ENCODE measurements at places on chromosomes 1 and 21.

- no peak for DNase-seq
Observed at GRCh38 chr1:39122056-39122455, 82.4 kb upstream of the MACF1 start.

GRCh38 chr21:15289896-15290841 lies 225.4 kb upstream of the NRIP1 start:
- DNase-seq = no peak

- no peak for DNase-seq
Observed at GRCh38 chr1:32919811-32920733, 18.9 kb upstream of the TMEM54 start.

GRCh38 chr1:63848733-63849132 lies 74.9 kb downstream of the ROR1 start:
- DNase-seq = no peak

- no peak for DNase-seq
Observed at GRCh38 chr1:248627971-248628844, 6.7 kb downstream of the OR2T11 start.

DNA sequence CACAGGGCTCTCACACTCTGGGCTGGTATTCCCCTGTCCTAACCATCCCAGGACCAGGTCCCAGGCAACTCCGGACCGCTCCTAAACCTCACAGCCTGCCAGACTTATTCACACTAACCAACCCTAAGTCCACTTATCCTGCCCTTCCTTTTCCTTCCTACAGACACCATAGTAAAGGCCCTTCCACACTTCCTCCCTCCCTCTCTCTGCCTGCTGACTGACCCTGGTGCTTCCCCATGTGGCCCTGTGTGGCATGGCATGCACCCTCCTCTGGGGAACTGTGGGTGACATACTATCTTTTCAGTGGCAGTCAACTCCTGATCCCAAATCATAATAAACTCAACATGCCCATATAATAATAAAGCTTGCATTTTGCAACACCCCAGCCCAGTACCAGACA lies 155.1 kb upstream of the DNAH14 start:
- no peak for DNase-seq

GRCh38 chr1:19469004-19469403 lies 16.3 kb downstream of the CAPZB start:
- no peak for DNase-seq

GRCh38 chr21:27224169-27224568 lies 257.3 kb upstream of the ADAMTS5 start:
- DNase-seq = no peak

DNA sequence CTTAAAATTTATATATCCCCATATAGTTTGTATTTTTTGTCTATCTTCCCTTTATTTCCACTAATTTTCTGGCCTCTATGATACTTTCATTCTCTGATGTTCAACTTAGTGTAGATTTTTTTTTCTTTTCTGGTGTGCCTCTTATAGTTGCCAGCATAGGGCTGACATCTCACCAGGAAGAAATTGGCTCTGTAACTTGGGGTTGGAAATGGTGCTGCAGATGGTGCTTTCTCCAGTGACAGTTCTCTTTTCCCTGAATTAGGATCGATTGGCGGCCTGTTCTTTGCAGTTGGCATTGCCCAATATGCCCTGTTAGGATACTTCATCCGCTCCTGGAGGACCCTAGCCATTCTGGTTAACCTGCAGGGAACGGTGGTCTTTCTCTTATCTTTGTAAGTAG lies 50.3 kb downstream of the SLC22A15 start:
- DNase-seq = no peak

DNA sequence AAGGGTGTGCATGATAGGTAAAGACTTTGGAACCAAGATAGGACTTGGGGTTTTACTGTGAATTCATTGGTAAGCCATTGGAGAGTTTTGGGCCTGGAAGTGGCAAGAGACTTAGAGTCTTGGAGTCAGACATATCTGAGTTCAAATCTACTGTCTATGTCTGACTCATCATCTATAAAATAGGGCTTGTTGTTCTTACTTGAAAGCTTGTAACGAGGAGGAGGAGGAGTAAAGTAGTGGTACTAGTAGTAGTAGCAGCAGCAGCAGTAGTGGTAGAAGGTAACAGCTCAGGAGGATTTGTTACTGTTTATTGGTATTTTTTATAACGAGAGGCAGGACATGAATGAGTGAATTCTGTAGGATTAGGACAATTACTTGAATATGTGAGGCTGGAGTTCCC lies 62.7 kb downstream of the CACHD1 start:
- DNase-seq = no peak

GRCh38 chr1:201906336-201906735 lies 17.6 kb downstream of the SHISA4 start:
- no peak for DNase-seq

DNA sequence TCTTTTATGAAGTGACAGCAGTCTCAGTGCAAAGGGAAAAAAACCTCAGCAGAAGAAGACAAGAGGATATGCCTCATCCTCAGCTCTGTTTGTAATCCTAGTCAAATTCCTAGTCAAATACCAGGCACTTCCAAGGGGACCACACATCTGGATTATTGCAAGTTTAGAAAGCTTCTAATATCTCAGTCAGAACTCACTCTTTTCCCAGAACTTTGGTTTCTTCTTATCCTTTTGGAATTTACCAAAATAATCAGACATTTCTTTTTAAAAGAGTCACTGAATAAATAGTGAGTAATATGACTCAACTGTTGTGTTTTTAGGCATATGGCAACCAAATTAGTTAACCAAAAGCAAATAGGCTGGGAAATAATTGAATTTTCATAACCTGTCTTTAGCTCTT lies 47.8 kb downstream of the PRRX1 start:
- no peak for DNase-seq

GRCh38 chr1:186532466-186532865 lies 71.6 kb upstream of the PDC start:
- DNase-seq = no peak

- DNase-seq = no peak
Observed at GRCh38 chr1:52628614-52629324, 4.2 kb upstream of the SHISAL2A start.

DNA sequence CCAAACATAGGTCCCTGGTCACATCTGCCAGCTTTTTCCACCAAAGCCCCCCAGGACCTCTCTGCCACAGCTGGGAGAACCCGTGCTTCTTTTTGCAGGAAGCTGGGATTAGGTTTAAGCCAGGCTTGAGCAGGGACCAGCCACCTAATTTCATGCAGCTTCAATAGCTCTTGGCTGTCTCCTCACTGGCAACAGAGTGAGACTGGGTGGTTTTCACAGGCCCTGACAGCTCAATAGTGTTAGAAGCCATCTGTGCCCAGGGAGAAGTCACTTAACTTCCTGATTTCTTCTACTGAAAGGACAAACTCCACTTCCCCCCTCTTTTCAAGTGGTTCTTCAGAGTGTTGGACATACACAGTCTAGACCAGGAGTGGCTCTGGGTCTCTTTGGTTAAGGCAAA lies 20.4 kb upstream of the SRSF4 start:
- no peak for DNase-seq

DNA sequence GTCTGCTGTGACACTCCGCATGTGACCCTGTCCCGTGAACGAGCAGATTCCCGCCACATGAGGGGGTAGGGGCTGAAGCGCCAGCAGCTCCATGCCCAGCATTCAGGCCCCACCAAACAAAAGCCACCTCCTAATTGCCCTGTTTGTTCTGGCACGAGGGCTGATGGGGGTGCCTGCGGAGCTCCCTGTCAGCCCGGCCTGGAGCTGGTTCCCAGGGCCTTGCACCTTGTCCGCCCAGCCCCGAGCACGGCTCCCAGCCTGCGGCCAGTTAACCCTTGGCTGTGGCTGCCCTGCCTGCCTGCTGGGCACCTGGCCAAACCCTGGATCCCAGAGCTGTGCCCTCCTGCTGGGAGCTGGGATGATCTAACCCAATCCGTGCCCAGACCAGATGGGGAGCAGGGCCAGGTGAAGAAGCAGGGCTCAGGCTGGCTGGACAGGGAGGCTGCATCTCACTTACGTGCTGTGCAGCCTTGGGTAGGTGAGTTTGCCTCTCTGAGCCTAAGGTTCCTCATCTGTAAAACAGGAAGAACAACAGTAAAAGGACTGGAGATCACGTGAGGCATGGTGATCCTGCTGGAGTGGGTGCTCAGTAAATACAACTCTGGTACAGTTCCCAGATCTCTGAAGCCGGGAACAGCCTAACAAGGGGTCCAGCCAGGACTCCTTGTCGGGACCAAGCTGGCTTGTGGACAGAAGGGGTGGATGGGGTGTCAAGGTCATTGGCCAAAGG lies 110.9 kb upstream of the IFFO2 start:
- no peak for DNase-seq

DNA sequence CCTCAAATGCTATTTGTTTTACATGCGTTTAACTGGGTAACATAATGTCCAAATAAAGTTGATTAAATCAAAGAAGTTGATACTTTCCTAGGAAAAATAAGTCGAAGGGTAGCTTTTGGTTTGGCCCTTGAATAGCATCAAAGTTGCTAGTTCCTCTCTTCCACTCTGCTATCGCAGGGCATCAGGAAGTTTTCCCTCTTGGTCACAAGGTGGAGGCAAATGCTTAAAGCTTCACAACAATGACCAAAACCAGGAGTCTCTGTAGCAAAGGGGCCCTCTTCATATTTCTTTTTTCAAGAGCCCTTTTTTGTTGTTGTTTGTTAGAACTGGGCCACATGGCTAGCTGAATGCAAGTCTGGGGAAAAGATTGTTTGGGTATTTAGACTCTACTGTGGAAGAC lies 668.4 kb downstream of the KCNT2 start:
- DNase-seq = no peak

GRCh38 chr1:22709891-22710700 lies 543 bp upstream of the EPHB2 start:
- DNase-seq = no peak

- no peak for DNase-seq
Observed at GRCh38 chr21:43997766-43998742, 14.1 kb upstream of the TRAPPC10 start.

DNA sequence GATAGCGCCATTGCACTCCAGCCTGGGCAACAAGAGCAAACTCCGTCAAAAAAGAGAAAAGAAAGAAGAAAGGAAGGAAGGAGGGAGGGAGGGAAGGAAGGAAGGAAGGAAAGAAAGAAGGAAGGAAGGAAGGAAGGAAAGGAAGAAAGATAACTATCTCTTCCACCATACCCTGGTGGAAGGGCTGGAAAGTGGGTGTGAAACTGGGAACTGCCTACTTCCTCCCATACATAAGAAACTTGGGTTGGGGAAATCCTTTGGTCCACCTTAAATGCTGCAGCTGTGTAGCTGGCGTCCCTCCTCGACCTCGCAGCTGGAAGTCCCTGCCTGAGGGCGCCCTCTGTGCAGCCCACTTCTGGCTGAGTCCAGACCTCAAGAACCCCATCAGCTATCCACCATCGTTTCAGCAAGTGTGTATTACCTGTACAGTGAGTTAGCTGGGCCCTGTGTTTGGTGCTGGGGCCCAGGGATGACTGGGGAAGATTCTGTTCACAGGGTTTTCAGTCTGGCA lies 4.6 kb upstream of the FAM167B start:
- DNase-seq = no peak

DNA sequence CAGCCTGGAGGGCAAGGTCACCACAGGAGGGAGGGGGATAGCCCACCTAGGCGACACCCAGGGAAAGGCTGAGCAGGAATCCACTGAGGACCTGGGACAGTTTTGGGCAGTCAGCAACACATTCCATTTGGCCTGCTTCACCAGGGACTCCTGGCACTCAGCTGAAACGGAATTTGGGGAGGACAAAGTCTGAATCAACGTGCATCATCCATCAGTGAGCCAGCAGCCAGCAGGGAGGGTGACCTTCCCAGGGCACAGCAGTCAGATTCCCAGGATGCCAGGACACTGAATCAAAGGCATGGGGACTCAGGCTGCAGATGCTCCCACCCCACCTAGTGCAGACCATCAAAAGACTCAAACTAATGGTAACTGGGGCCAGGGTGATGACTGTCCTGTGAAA lies 4.6 kb downstream of the SH3BP5L start:
- DNase-seq = no peak

- DNase-seq = peak; percentile 36
Observed at GRCh38 chr1:54810153-54810942, 9.2 kb upstream of the TTC22 start.
